ENCODE measurements at places on chromosomes 11 and 22.
A peak's percentile ranks its signal among the peaks of the same experiment; 100 is the strongest.

DNA sequence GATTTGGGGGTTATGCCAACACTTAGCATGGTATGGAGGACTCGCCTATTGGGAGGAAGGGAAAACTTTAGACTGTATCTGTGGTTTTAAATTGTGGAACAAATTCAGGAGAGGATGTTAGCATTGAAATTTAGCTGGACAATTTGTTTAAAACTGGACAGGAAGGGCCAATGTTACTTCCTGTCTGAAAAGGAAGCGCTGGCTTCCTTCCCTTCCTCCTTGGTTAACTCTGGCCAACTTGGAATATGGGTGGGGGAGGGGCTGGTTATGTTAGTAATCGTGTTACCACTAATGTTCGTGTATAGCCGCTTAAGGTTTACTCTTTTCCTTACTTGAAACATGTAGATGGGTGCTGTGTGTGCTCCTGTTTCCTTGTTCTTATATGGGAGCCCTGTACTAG, 13.9 kb downstream of the CTNND1 start:
- no peak for DNase-seq

DNA sequence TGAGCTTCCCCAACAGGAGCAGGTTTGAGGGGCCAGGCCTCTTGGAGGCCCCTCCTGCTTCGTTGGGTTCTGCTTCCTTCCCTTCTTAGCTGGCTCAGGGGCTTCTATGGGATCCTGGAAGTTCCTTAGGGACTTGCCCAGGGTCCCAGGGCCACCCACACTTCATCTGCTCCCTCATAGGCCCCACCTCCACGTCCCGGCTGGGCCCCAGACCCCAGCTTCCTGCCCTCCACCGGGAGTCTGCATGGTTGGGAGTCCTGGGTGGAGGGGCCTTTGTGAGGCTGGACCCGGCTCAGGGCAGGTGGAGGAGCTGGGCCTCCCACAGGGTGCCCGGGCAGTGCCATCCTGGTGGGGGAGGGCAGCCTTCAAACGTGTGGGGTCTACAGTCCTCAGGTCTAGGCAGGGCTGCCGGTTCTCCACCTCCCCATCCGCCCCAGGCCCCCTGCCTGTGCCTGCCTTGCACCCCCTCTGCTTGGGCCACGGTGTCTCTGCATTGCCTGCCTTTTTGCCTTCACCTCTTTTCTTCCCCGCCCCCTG, 11.6 kb downstream of the OTUB1 start:
- no peak for DNase-seq

DNA sequence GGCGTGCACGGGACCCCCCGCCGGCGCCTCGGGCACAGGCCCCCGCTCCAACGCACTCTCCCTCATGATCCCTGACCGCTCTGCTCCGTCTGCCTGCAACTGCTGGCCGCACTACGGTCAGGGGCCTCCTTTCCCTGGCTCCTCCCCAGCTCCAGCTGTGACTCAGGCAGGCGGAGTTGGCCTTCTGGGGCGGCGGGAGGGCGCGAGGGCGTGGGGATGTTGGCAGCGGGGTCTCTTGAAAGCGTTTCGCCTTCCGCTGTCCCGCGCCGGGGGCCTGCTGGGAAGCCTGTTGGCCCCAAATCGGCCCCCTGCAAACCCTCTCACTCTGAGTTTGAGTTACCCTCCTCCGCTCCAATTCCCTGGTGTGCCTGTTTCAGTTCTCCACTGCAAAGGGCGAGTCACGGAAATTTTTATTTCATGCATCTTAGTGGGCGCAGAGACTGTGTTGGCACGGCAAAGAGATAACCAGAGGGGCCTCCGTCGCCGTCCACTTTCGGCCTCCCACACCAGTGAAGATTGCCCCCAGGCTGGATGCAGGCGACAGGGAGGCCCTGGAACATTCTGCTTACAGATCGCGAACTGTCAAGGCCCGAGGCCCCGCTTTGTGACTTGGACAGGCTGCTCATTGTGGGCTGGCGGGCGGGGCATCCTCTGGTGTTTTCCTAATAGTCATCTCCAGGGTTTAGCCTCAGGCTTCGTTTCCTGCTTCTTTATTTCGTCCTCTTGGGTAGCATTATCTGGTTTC, at the start of gene CAVIN3:
Gene CAVIN3 (minus strand): TSS at position 91 of the 745 bp plus-strand sequence. CDS start 25 bp downstream, at position 66.
- DNase-seq, result peak; percentile 44

DNA sequence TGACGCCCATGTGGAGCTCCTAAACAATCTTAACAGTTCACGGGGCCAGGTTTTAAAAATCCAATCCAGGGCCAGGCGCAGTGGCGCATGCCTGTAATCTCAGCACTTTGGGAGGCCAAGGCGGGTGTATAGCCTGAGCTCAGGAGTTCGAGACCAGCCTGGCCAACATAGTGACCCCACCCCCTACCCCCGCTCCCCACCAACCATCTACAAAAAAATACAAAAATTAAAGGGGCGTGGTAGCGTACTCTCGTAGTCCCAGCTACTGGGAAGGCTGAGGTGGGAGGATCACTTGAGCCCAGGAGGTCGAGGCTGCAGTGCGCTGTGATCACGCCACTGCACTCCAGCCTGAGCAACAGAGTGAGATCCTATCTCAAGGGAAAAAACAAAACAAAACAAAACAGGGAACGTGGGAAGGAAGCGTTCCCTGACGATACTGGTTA, 689 bp upstream of the SART1 start:
- DNase-seq, result no peak

DNA sequence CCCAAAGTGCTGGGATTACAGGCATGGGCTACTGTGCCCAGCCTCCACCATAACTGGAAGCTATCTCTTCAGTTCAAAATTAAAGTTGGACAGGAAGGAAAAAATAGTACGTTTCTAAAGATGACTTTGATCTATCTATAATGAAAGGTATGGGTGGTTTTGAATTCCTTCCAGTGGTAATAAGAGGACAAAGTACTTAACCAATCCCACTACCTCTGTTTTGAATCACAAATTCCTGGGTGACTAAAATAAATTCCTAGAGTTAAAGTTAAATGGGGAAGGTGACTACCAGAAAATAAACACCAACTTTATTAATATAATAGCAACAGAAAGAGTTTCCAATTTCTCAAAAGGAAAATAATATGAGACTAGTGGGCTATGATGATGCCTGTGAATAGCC, 9.1 kb downstream of the PHF5A start:
- no peak for DNase-seq

- no peak for DNase-seq
Measured at GRCh38 chr22:49483281-49483870, 344.3 kb downstream of the BRD1 start.

DNA sequence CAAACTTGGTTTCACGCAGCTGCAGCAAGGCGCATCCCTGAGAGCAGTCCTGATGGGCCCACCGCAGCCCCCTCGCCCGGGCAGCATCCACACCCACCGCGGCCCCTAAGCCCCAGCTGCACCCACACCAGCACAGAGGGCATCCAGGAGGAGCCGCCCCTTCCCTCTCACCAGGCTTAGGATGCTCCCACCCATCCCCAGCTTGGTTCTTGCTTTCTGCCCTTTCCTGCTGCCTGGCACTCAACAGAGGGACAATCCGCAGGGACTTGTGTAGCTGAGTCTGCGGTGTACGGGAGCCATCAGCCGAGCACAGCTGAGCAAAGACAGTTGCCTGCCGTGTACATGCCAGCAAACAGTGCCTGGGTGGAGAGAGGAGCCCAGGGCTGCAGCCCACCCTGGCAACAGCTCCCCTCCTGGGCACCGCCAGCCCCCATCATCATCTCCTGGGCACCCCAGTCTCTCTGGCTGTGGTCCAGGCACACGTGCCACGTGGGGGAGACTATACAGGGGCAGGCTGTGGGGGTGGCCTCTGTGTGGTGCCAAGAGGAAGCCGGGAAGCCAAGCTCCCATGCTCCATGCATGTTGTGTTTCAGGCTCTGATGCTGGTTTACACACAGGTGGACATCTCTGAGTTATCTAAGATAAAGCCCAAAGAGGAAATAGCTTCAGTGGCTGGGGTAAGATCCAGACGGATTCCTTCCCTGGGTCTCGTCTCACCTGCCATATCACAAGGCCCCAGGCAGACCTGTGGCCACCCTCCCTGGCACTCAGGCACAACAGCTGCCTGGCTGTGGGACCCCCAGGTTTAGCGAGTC, 36.0 kb upstream of the GNB1L start:
- no peak for DNase-seq

DNA sequence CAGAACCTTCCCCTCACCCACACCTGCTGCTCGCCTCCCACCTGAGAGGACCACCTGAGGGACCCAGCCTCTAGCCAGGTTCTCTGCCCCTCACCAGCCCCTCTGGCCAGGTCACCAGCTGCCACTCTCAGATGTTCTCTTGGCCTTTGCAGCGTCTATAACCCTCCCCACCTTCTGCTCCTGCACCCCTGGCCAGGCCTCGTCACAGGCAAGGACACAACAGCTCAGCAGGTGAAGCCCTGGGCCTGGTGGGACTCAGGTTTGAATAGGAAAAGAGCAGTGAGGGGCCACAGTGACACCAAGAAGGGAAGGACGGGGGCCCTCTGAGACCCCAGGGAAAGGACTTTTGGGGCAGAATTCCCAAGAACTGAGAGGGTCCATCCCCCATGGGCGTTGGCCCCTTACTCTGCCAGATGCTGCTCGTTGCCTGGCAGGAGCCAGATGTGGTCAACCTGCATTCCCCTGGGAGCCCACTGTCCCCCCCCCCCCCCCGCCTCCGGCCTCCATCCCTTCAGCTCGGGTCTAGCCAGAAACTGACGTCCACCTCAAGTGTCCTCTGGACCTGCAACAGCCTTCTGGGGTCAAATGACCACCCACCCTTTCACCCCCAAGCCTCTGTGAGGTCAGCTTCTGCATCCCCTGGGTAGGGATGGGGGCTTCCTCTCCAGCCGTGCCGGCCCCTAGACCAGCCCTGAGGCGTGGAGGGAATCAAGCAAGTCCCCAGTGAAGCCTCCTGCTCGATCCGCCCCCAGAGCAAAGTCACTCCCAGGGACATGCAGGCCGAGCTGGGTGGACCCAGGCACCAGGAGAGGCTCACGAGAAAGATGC, 28.7 kb downstream of the SBF1 start:
- no peak for DNase-seq

- no peak for DNase-seq
Measured at GRCh38 chr11:36702330-36703054, 104.5 kb upstream of the RAG2 start.

DNA sequence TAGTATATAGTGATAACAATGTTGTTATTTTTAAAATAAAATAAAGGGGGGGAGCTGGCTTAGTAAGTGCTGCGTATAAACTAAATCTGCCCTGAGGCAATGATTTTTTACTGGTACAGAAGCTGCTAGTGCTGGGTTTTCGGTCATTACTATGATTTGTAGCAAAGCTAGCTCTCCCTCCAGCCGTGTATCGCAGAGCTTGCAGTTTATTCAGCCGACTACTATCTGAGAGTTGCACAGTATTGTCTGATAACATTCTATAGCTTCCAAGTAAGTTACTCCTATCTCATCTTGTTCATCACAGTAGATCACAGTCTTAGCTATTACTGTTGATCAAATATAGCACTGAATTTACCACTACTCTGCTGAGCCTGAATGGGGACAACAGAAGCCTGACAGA, 805.5 kb upstream of the ARHGAP42 start:
- DNase-seq, result no peak

- no peak for DNase-seq
Measured at GRCh38 chr11:133945087-133945974, 11.4 kb downstream of the IGSF9B start.

DNA sequence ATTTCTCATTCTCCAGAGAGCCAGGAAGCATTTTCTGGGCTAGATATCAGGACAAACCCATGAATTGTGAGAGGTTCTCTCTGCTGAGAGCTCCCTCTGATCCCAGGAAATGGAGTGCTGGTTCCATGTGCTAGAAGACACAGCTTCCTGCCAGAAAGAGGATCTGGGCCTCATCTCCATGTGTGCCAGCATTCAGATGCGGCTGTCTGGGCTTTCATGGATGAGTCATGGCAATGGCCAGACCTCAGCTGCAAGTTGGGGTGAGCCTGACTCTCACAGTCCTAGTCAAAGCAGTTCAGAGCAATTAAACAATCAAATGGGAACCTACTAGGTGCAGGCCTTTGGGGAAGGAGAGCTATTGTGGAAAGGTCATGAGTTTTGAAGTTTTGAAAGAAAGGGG, 82.3 kb upstream of the EED start:
- no peak for DNase-seq

DNA sequence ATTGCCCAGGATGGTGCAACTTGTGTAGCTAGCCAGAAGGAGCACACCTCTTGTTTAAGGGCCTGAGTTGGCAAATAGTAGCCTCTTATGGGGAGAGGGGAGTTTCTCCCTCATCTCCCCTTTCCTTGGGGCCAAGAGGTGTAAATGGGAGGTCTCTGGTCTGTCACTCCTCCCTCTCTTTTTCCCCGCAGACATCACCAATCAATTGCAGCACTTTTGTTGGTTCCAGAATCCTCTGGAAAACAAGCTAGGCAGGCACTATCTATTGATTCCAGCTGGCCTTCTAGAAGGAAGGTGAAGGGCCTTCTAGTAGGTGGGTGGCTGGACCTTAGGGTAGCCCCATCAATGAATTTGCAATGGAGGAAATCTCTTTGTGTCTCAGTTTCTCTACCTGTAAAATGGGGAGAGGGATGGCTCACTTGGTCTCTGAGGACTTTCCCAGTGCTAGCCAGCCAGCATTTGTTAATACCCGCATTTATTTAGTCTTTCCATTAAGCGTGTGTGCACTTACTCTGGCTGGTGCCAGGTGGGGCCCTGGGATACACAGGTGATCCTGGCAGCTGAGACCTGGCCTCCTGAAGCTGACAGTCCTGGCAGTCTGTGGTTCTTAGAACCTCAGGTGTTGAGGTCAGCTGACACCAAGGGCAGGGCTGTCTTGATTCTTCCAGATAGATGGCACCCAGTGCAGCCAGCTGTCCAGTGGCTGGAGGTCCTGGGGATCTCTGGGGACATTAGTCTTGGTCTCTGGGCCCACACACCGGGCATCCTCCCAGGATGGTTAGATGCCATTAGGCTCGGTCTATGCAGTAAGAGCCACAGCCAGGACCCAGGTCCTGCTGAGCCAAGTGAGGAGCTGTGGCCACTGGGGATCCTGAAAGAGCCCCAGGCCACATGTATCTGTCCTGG, 51.7 kb downstream of the TSPAN18 start:
- DNase-seq, result no peak

DNA sequence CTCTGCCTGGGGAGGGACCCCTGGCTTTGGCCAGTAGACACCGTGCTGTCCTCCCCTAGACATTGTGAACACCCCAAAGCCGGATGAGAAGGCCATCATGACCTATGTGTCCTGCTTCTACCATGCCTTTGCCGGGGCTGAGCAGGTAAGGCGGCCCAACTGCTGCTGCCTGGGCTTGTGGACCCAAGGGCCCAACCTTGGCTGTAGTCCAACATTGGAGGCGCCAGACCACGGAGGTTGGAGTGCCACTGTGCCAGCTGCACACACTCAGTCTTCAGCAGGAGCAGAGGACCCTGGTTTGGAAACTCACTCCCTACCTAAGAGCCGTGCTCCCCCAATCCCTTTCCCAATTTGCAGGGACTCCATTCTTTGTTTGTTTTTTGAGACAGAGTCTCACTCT, 9.4 kb downstream of the ACTN3 start:
- DNase-seq, result no peak

- DNase-seq, result no peak
Measured at GRCh38 chr11:6895010-6895409, 2.7 kb upstream of the OR2D2 start.

Data from omental fat pad (tissue), 4 donors.